Left ventricle myocardium superior (tissue), 1 donor: ENCODE measurements at places on chromosomes 12 and 14. TPM values are rescaled to one million over a fixed set of nuclear protein-coding genes. Genes with fewer than 3 reads are reported as not detected.

DNA sequence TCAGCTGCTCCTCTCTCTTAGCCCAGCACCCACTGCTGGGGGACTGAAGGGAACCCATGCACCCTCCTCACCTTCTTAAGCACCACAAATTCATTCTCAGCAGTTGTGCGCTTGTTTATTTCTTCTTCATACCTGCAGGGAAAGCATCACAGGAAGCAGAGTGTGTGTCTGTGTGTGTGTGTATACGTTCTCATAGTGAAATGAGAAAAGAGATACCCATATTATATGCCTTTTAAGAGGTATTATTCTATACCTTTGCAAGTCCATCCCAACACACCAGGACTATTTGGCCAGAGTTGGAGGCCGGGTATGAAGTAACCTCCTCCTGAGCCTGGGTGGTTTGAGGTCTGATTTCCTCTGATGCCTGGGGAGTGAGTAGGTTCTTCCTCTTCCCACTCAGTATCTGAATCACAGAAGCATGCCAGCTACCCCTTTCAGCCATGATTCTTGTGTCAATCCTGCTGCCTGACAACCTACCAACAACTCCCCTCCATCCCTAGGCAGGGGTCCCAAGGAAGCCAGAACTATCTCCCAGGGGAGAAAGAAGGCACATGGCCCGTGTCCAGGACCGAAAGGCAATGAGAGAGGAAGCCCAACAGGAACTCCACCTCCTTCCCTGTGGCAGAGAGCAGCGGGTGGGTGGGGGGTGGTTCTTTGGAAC lies 3.0 kb downstream of the KRT73 start:
- DNase-seq = no peak

GRCh38 chr12:31876568-31877424 lies 82.4 kb upstream of the RESF1 start:
- no peak for DNase-seq

PGAM5 gene
- 33.7 TPM for total RNA-seq

ALG10 gene
- total RNA-seq = 3.6 TPM

GRCh38 chr12:65853489-65854157 lies 29.3 kb downstream of the HMGA2 start:
- no peak for DNase-seq

GLIPR1L1 gene
- not detected for total RNA-seq
